NCI-H524 (cell line): ENCODE measurements at places on chromosomes 1 and 21.

DNA sequence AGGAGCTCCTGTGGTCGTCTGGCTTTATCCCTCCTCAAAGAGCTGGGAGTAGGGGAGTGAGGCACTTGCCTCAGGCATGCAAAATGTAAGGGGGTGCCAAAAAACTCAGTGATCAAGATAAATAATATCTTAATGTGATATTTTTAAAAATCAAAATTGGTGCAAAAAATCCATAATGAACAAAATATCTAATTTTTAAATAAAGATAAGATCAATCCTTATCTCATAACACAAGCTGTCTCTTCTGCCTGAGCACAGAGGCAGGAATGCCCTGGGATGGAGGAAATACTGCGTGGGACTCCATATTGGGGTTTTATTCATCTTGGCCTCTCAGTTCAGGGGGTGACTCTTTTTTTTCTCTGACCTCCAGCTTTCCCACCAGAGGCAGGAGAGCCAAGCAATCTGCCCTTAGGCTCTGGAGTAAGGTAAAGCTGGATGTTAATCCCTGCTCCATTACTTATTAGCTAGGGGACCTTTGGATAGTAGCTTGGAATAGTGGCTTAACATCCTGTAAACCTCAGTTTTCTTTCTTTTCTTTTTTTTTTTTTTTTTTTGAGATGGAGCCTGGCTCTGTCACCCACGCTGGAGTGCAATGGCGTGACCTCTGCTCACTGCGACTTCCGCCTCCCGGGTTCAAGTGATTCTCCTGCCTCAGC, 77.3 kb upstream of the NFASC start:
- DNase-seq = no peak

- DNase-seq = no peak
Observed at GRCh38 chr1:64315402-64315801, 112.0 kb downstream of the UBE2U start.

GRCh38 chr21:43361493-43362296, 65.2 kb downstream of the SIK1 start:
- DNase-seq = no peak

DNA sequence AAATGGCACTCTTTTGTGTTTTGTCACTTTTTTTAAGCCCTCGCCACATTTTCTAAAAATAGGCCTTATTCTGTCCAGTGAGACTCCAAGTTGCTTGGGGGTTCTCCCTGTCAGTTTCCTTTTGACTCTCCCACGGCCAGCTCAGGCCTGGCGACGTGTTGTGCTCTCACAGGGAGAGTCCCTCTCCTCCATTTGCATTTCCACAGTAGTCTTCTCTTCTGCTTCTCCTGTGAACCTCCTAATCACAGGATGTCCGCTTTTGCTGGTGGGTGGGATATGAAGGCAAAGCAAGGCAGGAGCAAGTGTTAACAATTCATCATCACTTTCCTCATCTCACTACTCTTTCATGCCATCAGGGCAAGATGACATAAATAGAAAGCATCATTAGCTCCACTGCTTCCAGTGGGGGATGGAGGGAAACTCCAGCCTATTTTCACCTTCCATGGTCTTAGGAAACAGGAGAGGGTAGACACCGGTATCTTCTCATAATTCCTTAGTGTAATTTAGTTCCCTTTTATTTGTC, 99.8 kb downstream of the INTS7 start:
- no peak for DNase-seq

- peak; percentile 28 for DNase-seq
Observed at GRCh38 chr1:198656500-198656932, 17.7 kb downstream of the PTPRC start.

- no peak for DNase-seq
Observed at GRCh38 chr1:201185527-201186128, 5.0 kb upstream of the IGFN1 start.

GRCh38 chr1:178483251-178483957, 13.4 kb downstream of the CLEC20A start:
- DNase-seq = no peak

GRCh38 chr1:66270119-66270812, 263.7 kb upstream of the SGIP1 start:
- DNase-seq = no peak

DNA sequence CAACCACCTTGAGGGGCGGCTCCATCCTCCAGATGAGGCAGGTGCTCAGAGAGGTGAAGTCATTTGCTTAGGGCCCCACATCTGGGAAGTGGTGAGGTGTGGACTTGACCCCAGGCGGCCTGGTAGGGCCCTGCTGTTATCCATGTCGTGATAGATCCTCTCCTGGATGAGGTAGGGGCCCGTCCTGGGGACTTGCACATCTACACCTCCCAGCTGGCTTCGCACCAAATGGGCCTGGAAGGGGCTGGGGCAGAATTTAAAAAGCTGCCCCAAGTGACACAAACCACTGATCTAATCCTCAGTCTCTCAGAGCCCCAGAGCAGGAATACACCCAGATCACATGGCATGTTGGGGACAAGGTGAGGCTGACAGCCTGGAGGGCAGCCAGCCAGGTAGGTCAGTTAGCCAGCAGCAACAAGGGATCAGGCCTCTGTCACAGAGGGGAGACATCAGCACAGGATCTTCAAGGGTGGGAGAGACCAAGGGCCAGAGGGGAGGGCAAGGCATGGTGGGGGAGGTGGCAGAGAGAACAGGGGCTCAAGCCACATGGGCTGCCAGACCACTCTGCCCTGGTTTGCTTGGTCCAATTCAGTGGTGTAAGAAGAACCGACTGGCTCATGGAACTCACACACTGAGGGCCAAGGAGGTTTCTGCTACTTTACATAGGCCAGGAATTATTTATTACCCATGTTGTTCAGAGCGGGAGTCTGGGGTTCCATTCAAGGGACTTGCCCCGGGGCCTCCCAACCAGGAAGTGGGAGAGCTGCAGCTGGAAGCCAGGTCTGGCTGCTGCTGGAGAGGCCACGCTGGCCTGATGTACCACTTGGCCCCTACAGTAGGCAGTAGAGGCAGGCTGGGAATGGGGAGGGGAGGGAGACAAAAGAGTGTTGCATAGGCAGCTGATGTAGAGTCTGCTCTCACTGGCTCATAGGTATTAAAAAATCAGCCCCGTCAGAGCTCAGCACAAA, 12.1 kb downstream of the LRP8 start:
- DNase-seq = peak; percentile 37

- peak; percentile 50 for DNase-seq
Observed at GRCh38 chr1:98119796-98120195, 199.0 kb upstream of the DPYD start.

GRCh38 chr1:155981266-155982088, 3.1 kb upstream of the ARHGEF2 start:
- DNase-seq = no peak

- no peak for DNase-seq
Observed at GRCh38 chr21:31915566-31915965, 42.7 kb downstream of the HUNK start.

GRCh38 chr1:150558761-150559655, 9.8 kb downstream of the ADAMTSL4 start:
- DNase-seq = no peak
